Activated naive CD8-positive, alpha-beta T cell treated with anti-CD3 and anti-CD28 coated beads, Interleukin-2, amount 50 U/mL, for 16 hours (primary cell): ENCODE measurements at places on chromosomes 12 and 14.

- DNase-seq = no peak
Observed at GRCh38 chr14:19800282-19801117, 3.1 kb upstream of the OR4N2 start.

- no peak for DNase-seq
Observed at GRCh38 chr12:27711317-27711682, 668 bp downstream of the MRPS35 start.

DNA sequence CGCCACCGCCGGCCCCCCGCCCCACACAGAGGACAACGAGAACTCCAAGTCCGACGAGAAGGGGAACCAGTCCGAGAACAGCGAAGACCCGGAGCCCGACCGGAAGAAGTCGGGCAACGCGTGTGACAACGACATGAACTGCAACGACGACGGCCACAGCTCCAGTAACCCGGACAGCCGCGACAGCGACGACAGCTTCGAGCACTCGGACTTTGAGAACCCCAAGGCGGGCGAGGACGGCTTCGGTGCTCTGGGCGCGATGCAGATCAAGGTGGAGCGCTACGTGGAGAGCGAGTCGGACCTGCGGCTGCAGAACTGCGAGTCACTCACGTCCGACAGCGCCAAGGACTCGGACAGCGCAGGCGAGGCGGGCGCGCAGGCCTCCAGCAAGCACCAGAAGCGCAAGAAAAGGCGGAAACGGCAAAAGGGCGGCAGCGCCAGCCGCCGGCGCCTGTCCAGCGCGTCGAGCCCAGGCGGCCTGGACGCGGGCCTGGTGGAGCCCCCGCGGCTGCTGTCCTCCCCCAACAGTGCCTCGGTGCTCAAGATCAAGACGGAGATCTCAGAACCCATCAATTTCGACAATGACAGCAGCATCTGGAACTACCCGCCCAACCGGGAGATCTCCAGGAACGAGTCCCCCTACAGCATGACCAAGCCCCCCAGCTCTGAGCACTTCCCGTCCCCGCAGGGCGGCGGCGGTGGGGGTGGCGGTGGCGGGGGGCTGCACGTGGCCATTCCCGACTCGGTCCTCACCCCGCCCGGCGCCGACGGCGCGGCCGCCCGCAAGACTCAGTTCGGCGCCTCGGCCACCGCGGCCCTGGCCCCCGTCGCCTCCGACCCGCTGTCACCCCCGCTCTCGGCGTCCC, 150.9 kb downstream of the EGLN3 start:
- DNase-seq = no peak

DNA sequence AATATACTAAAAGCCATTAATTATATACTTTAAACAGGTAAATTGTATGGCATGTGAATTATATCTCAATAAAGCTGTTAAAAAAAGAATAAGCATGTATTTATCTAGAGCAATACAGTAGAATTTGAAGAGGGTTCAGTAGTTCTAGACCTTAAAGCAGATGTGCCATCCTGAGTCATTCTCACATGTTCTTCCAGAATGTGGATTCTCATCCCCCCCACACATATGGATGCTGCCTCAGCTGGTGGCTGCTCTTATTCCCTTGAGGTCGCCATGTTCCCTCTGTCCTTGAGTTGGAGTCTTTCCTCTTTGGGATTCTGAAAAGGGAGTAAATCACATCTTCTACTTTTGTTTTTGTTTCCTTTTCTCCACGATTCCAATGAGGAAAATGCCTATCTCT, 321.3 kb downstream of the AEBP2 start:
- DNase-seq = no peak

- no peak for DNase-seq
Observed at GRCh38 chr12:107405436-107405835, 280.2 kb upstream of the PWP1 start.
